ENCODE measurements at places on chromosomes 1 and 21. TPM values are rescaled to one million over a fixed set of nuclear protein-coding genes. Genes with fewer than 3 reads are reported as not detected.

DNA sequence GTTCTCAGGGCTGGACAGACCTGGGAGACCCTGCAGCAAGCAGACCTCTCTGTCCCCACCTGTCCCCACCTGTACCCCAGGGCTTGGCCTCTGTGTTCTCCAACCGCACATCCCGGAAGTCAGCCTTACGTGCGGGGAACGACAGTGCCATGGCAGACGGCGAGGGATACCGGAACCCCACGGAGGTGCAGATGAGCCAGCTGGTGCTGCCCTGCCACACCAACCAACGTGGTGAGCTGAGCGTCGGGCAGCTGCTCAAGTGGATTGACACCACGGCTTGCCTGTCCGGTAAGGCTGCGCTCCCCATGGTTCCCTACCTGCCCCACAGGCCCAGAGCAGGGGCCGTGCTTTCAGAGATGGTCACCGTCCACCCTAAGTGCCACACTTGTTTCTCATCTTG lies 36.5 kb downstream of the ACOT11 start:
- no peak for DNase-seq

DNA sequence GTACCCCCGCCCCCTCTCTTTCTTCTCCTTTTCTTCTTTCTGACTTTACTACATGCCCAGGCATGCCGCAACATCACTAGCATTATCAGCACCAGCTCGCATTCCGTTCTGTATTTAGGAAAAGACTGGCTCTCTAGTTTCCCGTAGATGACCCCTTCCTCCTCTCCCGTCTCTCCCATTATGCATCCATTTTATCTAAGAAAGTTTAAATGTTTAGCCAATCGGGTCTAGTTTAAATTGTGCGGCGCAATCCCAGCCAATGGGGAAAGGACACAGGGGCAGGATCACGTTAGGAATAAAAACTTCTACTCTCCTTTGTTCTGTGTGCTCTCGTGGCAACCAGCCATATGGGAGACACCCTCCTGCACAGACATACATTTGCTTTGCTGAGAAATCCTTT lies 2.3 kb upstream of the KRTAP10-7 start:
- DNase-seq, result no peak

- DNase-seq, result no peak
Observed at GRCh38 chr1:230067871-230068620, 1.0 kb downstream of the GALNT2 start.

Gene CHIA
- not detected for polyA plus RNA-seq

Gene NBPF26
- polyA plus RNA-seq, result 15.6 TPM

Gene SASS6
- 4.0 TPM for polyA plus RNA-seq

Gene RALGPS2
- 39.6 TPM for polyA plus RNA-seq

Gene MYCL
- 2.5 TPM for polyA plus RNA-seq

DNA sequence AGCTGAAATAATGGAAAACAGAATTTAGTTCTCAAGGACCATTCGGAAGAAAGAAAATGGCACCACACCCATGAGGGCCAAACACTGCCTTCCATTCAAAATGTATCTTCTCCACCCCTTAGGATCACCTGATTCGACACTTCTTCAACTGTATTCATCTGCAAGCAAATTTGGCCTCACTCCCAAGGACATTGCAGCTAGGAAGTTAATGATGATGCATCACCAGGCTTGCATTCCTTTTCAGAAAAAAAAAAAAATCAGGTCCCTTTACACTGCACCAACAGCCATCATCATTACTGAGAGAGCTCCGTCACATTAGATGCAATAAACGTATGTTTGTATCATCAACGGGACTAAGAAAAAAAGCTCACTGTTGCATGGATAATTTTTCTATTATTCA lies 368.3 kb downstream of the PCP4 start:
- DNase-seq, result no peak

DNA sequence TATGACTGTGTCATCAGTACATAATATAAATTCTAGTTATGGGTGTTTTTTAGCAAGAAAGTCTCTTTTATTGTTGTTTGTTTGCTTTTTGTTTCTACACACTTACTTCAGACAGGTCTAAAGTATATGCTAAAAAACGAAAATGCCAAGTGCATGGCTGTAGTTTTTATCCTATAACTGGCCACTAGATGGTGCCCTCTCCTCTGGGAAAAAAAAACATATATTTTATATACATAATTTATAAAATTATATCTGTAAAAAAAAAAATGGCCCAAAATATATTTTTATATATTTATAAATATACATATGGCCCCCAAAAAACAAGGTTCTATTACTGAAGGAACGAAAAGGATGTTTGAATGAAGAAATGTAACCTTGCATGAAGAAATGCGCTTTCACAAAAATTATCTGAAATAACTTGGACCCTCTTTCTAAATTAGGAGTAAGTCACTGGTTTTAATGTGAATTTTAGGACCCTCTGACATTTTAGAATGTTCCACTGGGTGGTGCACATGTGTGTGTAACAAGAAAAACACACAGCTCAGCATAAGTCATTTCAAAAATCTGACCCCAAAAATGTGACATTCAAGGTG lies 93.5 kb downstream of the TTLL7 start:
- DNase-seq, result no peak

Gene AMIGO1
- 12.9 TPM for polyA plus RNA-seq

DNA sequence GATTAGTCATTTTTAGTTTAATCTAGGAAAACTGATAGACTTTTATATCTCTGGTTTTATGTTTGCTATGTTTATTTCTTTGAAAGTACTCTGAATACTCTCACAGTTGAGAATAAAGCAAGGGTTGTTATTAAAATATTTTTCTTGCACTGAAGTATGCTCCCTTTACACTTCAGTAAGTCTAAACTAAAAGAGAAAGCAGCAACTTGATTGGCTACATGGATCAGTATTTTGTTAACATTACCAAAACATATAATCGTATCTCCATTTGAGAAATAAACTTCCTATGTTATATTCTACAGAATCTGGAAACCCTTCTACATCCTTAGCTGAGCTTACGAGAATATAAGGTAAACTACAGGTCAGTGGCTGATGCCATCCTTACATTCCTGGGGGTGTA lies 149.5 kb upstream of the HP1BP3 start:
- no peak for DNase-seq

DNA sequence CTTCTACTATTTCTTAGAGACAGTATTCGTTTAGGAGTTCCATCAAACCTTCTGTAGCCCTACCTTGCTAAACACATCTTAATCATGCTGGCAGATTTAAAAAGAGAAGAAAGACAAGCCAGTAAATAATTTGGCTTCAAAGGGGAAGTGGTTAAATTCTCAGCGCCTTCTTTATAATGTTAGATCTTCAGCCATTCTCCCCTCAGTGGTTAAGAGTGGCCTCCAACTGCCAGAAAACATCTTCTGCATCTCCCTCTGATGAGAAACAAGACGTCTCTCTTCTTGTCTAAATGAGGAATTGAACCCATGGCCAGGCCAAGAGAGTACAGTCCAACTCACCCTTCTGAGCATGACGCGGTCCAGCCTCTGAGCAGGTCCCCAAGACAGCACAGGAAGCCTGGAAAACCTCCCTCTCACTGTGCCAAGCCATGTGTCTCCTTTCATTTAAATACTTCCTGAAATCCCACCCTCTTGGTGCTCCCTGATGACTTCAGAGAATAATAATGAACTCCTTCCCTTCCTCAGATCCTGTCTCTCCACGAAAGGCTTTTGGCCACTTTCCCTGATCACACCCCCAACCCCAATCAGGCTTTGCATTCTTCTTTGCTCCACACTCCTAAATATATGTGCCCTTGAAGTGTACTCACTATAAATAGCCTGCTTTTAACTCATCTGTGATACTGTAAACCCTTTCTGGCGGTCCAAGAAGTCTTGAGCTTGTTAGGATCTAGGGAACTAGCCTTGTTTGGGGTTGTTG lies 16.4 kb upstream of the LRRC52 start:
- DNase-seq, result no peak

Gene GUCA2A
- not detected for polyA plus RNA-seq

DNA sequence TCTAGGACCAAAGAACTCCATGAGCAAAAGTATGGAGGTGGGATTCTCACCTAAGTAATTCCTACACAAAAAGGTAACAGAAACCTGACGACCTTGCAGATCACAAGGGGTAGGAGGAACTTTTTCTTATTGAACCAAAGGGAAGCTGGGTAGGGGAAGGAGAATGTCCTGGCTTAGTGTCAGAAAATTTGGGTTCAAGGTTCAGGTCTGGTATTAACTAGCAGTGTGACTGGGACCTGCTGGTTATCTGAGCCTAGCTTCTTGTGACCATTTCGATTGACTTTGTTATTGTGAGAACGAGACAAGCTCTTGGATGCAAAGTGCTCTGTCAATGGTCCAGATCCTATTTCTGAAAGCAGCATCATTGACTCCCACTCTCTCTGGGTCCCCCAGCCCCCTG lies 5.0 kb upstream of the SNX27 start:
- no peak for DNase-seq

GRCh38 chr1:61233121-61233660 lies 150.8 kb downstream of the NFIA start:
- DNase-seq, result no peak

Gene FCRL1
- 0.25 TPM for polyA plus RNA-seq

DNA sequence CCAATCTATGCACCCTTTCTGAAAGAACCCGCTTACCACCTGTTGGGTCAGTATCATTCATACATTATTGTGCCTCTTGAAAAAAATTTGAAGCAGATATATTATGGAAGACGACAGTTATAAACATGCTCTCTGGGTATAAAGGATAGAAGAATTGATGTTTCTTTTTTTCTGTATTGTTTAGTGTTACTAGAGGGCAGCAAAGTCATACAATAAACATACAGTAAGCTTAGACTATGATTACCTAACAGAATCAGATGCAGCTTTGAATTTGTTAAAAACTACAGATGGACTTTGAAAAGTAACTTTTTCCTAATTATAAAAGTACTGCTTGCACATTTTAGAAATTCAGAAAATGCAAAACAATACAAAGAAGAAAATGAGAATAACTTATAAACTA lies 11.1 kb upstream of the PAXBP1 start:
- DNase-seq, result no peak

Gene MAP10
- polyA plus RNA-seq, result 2.2 TPM

DNA sequence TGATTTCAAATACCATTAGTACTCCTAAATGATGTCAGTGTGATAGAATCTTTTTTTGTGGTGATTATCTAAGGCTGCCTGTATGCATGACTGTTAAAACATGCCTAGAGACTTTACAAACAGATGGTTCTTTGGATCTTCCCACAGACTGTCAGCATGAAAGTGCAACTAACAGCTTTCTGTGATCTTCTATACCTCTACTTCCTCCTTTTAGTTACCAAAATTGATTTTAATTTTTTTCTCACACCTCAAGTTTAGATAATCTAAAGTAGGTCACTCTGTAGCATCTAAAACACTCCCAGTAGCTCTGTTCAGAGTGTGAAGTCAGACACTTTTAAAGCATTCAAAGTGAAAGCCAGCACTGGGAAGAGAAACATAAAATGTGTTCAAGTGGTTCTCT lies 534.5 kb downstream of the PTPRC start:
- no peak for DNase-seq

DNA sequence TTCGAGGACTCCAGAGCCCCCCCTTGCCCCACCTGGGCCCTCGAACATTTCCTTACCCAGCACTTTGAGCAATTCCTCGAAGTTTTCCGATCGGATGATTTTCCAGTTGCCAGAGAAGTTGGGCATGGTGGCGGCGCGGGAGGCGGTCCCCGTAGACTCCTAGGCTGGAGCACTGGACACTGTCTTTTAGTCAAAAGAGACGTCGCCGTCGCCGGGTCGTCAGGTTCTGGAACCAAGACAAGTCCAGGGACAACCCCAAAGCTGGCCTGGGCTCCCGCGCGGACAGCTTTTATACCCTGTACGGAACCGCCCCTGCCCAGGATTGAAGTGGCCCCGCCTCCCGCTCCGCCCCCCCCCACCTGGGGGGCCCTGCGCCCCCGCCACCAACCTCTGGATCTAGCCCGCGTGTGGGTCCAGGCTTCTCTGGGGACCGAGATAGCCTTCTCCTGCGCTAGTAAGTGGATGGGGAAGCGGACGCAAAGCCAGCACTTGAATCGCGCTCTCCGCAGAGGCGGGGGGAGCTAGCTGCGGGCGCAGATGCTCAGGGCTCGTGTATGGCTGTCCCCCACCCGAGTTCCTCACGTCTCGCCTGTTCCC lies at the start of gene CRABP2:
TSS of gene CRABP2 (minus strand) at position 263 of the 597 bp plus-strand sequence. CDS start at position 126, 137 bp downstream.
- no peak for DNase-seq

- DNase-seq, result no peak
Observed at GRCh38 chr1:67748630-67749029, 63.6 kb downstream of the GADD45A start.

Gene TEDDM1
- polyA plus RNA-seq, result 0.11 TPM

GRCh38 chr1:61392409-61393242 lies 310.3 kb downstream of the NFIA start:
- DNase-seq, result no peak

DNA sequence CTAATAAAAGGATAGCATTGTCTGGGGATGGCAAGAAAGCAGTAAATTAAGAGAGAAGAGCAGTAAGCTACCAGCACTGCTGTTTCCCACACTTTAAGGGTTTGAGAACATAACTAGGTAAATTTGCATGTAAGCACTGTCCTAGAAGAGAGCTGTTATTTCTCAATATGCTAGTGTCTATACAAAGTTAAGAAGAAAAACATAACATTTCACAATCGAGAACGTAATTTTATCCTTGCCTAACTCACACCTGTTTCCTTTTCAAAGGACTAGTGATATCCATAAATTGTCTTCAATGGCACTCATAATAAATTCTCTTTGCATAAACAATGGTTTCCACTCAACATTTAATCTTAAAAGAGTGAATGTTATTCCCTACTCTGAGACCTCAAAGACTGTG lies 576.0 kb downstream of the PTBP2 start:
- DNase-seq, result no peak

DNA sequence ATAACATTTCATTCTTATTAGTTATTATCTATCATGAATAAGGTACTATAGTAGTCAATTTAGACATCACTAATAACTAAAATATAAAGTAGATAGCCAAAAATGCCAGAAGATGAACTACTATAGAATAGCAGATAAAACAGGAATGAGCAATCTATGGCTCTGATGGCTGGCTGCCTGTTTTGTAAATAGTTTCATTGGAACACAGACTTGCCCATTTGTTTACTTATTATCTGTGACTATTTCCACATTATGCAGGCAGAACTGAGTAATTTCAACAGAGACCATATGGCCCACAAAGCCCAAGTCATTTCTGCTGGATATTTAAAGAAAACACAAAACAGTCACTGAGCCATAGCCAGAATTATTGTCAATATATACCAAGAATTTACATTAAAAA lies 222.1 kb downstream of the COL24A1 start:
- no peak for DNase-seq

- DNase-seq, result no peak
Observed at GRCh38 chr1:9626201-9626608, 25.3 kb upstream of the PIK3CD start.

DNA sequence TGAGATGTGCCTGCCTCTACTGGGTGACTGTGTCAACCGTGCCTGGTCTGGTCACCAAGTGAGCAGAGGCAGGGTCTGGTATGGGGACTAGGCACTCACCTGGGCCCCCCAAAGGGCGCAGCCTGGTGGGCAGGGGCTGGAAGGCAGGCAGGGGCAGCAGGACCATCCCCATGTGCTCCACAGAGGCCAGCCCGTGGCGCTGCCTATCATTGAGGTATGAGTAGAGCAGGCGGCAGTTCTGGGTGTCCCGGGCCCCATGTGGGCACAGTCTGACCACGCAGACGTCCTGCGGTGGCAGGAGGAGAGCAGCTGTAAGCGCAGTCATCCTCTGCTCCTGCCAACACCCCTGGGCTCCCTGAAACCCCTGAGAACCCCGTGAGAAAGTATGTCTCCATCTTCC lies 23.7 kb downstream of the SPOCD1 start:
- no peak for DNase-seq

- no peak for DNase-seq
Observed at GRCh38 chr1:70778934-70779333, 268.7 kb downstream of the PTGER3 start.

Gene KRTAP19-2
- not detected for polyA plus RNA-seq
